Pancreas (tissue), 10 donors: ENCODE measurements at places on chromosomes 11 and 22. TPM values are rescaled to one million over a fixed set of nuclear protein-coding genes. Genes with fewer than 3 reads are reported as not detected.

DNA sequence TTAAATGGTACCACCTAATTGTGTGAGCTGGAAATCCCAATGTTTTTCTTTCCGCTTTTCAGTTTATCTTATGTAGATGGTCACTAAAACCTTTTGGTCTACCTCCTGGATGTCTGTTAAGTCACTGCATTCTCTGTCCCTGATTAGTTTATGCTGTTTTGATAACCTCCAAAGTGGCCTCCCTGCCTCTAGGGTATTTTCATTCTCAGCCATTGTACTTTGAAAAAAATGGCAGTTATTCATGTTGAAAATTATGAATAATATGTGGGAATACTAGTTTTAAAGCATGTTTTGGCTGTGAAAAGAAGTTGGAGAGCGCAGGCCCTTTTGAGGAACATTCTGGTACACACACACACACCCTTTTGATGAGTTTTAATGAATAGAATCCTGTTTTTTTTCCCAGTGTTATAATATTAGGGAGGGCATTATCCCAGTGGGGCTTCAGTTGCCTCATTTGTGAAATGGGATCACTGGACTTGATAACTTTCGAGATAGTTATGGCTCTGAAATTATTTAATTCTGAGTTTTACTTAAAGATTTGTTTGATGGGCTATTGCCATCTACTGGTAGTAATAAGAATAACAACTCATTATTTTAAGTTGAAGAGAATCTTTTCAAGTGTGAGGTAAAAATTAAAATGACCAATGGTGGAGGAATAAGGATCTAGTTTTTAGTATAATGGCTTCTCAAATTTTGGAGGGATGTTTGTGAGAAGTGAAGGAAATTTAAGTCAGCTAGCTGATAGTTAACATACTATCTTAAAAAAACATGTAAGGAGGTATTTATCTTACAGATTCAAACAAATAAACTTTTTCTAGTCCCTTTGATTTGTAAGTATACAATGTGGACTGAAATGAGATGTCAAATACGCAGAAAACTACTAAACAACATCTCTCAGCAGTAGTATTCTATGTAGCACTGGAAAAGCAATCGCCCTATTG is 3.9 kb downstream of the FDX1 start:
- DNase-seq: no peak
- peak overlapping the region; percentile 62 for H3K27ac ChIP-seq
- no peak overlapping the region for H3K4me3 ChIP-seq
- H3K27me3 ChIP-seq: no peaks in the 10 kb centered on the region
- H3K36me3 ChIP-seq: no peaks in the 10 kb centered on the region

GRCh38 chr22:48944751-48945620 is 882.7 kb downstream of the BRD1 start:
- H3K27ac ChIP-seq: no peak overlapping the region
- H3K4me1 ChIP-seq: no peaks in the 10 kb centered on the region
- no peaks in the 10 kb centered on the region for H3K36me3 ChIP-seq

GRCh38 chr11:66344550-66345315 is at the start of gene BRMS1:
BRMS1 (minus strand) TSS chr11:66345104; CDS start chr11:66342234, 2,870 bp downstream.
- no peaks in the 10 kb centered on the region for H3K27me3 ChIP-seq
- peak within 1 kb of the TSS; percentile 91 for H3K4me3 ChIP-seq
- H3K36me3 ChIP-seq: no peaks in the 10 kb centered on the region
- peak within 1 kb of the TSS; percentile 77 for H3K27ac ChIP-seq
- peak; percentile 99 for DNase-seq

DNA sequence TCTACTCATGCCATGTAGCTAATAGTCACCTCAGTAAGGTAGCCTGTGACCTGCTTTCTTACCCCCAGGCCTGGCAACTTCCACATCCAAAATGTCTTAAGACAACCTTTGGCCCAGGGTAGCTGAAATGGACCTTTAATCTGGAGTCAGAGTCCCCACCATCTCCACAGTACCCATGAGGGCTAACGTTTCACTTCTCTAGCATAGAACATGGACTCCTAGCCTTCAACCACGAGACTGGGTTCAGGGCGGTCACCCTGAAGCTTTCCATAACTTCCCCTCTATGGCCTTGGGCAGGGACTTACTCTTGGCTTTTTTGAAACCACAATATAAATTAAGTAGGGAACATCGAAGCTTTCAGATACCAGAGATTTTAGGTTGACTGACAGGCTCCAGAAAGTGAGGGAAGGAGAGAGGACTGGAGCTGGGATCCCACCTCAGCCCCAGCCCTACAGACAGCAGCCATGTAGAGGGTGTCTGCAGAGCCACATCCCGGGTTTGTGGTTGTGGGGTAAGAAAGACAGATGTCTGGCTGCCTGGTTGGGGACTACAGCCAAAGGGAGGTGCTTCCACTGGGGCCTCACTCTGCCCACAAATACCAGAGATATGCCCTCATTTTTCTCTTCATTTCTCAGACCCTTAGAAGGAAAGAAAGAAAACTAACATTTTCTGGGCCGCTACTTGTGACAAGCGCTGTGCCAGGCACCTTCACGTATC is 2.6 kb downstream of the TBC1D10A start:
- H3K4me3 ChIP-seq: no peak overlapping the region
- no peaks in the 10 kb centered on the region for H3K27me3 ChIP-seq
- DNase-seq: no peak
- peaks cover 31% of the 10 kb centered on the region for H3K4me1 ChIP-seq
- H3K27ac ChIP-seq: no peak overlapping the region

GRCh38 chr11:1727096-1727690 is 23.2 kb downstream of the IFITM10 start:
- no peaks in the 10 kb centered on the region for H3K36me3 ChIP-seq
- H3K4me3 ChIP-seq: no peak overlapping the region
- no peaks in the 10 kb centered on the region for H3K4me1 ChIP-seq
- H3K27me3 ChIP-seq: no peaks in the 10 kb centered on the region

DNA sequence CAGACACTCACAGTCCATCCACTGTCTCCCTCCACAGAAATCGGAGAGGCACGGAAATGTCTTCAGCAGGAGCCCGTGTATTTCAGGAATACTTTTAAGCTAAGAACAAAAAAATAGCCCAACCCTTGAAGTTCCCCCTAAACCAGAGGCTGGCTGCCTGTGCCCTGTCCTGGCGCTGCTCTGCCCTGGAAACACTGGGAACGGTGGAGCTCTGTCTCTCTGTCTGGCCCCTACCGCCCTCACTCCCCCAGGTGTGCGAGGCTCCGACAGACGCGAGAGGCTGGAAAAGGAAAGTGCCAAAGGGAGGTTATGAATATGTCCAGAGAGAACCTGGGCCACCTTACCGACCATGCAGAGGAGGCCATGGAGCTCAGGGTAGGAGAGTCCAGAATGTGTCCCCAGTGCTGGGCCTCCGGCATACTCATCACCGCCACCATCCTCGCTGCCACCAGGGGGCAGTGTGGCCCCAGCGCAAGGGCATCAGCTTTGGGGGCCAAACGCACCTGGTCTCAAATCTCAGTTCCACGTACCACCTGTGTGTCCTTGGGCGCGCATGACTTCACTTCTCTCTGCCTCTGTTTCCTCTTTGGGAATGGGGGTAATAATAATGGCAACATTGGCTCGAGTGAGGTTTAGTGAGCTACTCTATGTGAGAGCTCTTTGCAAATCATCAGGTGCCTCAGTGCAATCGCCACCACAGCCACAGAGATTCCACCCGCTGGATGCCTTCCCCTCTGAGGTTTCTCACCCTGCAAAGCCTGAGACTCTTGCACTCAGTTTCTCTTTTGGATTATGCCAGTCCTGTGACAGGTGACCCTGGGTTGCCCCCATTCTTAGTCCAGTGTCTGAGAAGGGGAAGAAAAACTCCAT is 10.4 kb upstream of the SLCO2B1 start:
- H3K27ac ChIP-seq: no peak overlapping the region
- no peak overlapping the region for H3K4me3 ChIP-seq
- no peaks in the 10 kb centered on the region for H3K36me3 ChIP-seq
- DNase-seq: peak; percentile 49
- no peaks in the 10 kb centered on the region for H3K27me3 ChIP-seq

- H3K27ac ChIP-seq: no peak overlapping the region
- H3K36me3 ChIP-seq: no peaks in the 10 kb centered on the region
- H3K27me3 ChIP-seq: no peaks in the 10 kb centered on the region
- no peak for DNase-seq
Measured at GRCh38 chr11:79076526-79077115, 364.2 kb downstream of the TENM4 start.

DNA sequence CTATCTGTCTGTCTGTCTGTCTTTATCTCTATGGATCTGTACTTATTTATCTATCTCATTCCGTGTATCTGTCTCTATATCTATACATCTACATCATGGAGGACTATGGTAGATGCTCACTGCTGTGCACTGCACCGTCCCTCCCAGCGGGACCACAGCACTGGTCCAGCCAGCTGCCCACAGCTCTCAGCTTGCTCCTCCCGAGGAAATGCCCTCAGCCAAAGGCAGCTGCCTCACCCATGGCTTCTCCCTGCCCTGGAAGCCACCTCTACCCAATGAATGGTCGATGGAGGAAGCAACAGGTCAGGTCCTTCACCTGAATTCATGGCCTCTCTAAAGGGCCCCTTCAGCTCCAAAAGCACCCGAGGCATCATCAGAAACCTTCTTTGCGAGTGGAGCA is 14.7 kb upstream of the CD81 start:
- no peak overlapping the region for H3K4me3 ChIP-seq
- no peak for DNase-seq
- H3K4me1 ChIP-seq: no peaks in the 10 kb centered on the region

DNA sequence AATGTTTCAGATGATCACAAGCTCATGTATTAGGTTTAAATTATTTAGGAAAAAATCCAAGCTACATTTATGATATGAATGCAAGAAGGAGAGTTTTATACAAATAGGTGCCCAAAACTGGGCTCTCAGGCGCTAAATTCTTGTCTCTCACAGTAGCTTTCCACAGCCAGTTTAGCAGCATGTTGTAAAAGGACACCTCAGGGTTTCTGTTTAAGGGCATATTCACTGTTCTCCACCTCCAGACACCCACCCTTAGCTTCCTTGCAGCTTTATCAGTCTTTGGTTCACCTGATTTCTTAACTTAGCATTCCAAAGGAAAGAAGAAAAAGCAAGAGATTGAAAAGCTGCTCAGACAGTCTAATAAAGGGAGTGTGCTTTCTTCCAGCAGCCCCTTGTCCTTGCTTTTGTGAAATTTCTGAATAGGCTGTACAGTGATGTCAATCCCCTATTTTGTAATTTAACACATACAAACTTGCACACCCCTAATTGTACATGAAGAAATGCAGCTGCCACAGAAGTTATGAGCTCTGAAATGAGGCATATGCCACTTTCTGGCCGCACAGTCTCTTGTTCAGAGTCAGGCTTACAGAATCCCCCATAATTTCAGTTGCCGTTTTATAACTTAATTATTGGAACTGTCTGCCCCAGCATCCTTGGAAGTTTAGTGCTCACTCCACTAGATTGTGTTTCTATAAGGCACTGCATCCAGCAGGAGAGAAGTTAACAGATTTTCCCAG is 262.1 kb downstream of the DDX10 start:
- no peak overlapping the region for H3K27ac ChIP-seq
- H3K4me3 ChIP-seq: no peak overlapping the region
- DNase-seq: no peak
- H3K36me3 ChIP-seq: no peaks in the 10 kb centered on the region
- no peaks in the 10 kb centered on the region for H3K27me3 ChIP-seq

GRCh38 chr11:65549096-65549495 is 9.1 kb downstream of the LTBP3 start:
- peaks cover 6% of the 10 kb centered on the region for H3K4me1 ChIP-seq
- H3K27me3 ChIP-seq: no peaks in the 10 kb centered on the region
- no peaks in the 10 kb centered on the region for H3K36me3 ChIP-seq
- H3K4me3 ChIP-seq: no peak overlapping the region

DNA sequence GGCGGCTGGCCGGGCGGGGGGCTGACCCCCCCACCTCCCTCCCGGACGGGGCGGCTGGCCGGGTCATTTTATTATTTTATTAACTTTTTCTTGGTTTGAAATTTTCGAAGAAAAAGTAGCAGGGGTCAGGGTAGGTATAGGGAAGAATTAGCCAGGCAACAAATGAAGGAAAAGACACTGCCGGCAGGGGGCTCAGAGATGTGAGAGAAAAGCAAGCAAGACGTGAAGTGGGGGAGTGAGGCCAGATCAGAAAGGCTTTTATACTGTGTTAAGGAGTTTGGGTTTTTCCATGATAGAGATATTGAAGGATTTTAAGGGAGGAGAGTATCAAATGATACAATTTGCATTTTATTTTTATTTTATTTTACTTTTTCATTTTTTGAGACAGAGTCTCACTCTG is 19.0 kb downstream of the RNF214 start:
- peaks cover 4% of the 10 kb centered on the region for H3K36me3 ChIP-seq
- no peaks in the 10 kb centered on the region for H3K4me1 ChIP-seq
- no peak for DNase-seq
- H3K27me3 ChIP-seq: no peaks in the 10 kb centered on the region
- no peak overlapping the region for H3K27ac ChIP-seq

GRCh38 chr22:29386708-29387107 is 1.7 kb downstream of the AP1B1 start:
- no peak overlapping the region for H3K4me3 ChIP-seq
- no peaks in the 10 kb centered on the region for H3K36me3 ChIP-seq
- H3K27me3 ChIP-seq: no peaks in the 10 kb centered on the region
- DNase-seq: no peak

- peak overlapping the region; percentile 78 for H3K27ac ChIP-seq
- H3K4me1 ChIP-seq: no peaks in the 10 kb centered on the region
- peak; percentile 73 for DNase-seq
- H3K36me3 ChIP-seq: no peaks in the 10 kb centered on the region
Measured at GRCh38 chr22:40637183-40638150, 948 bp upstream of the MRTFA start.

DNA sequence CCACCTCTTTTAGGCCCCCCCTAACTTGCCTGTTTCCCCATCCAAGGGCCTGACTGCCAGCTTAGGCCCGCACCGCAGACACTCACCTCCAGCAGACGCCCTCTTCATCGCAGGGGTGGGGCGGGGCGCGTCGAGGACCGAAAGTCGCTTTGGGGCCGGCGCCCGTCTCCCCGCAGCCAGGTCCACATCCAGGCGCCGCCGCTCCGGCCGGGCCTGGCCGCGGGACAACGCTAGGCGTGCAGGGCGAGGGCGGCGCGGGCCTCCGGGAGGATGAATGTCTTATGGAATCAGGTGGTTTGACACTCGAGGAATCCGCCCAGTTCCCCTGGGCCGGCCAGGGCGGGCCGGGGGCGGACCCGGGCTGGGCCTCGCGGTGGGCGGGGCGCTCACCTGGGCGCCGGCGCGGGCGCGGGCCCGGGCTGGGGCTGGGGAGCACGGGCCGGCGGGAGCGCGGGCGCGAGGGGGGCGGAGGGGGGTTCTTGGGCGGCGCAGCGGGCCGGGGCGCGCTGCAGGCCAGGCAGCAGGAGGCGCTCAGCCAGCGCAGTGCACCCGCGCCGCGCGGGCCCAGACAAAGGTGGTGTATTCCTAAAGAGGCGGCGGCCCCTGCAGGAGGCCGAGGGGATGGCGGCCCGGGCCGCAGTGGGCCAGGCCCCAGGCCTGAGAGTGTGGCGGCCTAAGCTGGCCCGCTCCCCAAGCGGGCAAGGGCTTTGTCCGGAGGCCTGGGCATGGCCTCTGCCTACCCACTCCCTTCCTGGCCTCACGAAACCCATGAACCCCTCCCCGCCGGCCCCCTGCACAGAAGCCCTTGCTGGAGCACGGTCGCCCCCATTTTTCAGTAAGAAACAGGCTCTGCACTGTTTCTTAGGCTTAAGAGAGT is 177.6 kb downstream of the IGLL1 start:
- no peaks in the 10 kb centered on the region for H3K4me1 ChIP-seq
- peak overlapping the region; percentile 22 for H3K27ac ChIP-seq
- H3K4me3 ChIP-seq: peak overlapping the region; percentile 12
- no peaks in the 10 kb centered on the region for H3K27me3 ChIP-seq
- no peaks in the 10 kb centered on the region for H3K36me3 ChIP-seq
- peak; percentile 91 for DNase-seq

The AIFM3 gene
- 2.3 TPM for total RNA-seq

The UBQLNL gene
- total RNA-seq: 0.09 TPM

The MS4A2 gene
- total RNA-seq: 0.09 TPM

The KCTD14 gene
- 20.7 TPM for total RNA-seq

The LARGE2 gene
- total RNA-seq: 9.0 TPM
